Left lung (tissue), 14 donors: ENCODE measurements at places on chromosomes 1 and 21.

- no peak for DNase-seq
Observed at GRCh38 chr1:79807816-79808215, 801.3 kb upstream of the ADGRL4 start.

- no peak for DNase-seq
Observed at GRCh38 chr1:86207323-86207722, 50.8 kb upstream of the COL24A1 start.

- DNase-seq, result no peak
Observed at GRCh38 chr1:33527934-33528333, 55.5 kb downstream of the ZSCAN20 start.

DNA sequence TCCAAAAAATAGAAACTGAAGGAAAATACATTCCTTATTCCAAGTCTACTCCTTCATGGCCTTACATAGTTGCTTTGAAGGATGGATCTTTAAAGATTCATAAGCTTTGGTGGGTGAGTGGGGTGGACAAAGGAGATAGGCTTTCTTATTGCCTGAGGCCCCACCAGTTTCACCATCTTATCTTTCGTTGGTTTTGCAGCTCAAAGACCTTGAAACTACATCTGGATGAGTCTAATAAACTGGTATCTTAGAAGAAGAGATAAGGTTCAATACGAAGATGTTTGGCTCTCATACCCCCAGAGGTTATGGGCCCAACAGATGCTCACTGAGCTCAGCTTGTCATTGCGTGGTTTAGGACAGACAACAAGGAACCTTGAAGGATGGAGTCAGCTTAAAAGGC lies 201.5 kb downstream of the HS2ST1 start:
- DNase-seq, result no peak

DNA sequence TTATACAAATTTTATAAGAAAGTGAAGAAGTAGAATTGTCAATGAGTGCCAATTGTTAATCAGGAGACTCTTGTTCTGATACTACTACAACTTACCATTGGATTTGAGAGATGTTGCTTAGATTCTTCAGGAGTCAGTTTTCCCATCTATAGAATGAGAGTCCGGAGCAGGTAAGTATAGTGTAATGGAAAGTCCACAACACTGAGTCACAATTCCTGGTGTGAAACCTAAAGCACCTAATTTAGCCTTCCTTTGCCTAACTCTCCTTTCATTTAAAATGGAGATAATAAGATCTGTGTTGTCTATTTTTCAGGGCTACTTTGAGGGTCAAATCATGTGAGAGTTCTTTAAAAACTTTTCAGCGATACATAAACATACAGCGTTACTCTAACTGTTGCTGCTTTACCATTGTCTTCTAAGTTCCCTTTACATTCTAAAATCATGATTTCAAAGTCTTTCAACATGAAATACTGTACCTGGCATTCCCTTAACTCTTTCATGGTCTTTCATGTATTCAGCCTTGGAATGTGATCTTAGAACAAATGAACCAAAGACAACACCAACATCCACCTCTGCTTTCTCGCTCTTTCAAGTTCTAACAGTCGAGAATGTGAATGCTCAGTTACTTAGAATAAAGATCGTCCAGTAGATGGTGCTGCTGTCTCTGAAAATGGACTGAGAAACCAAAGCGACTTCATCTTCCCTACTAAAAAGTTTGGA lies 90.9 kb downstream of the SLC30A10 start:
- DNase-seq, result peak; percentile 62

GRCh38 chr21:27734146-27734545 lies 767.3 kb upstream of the ADAMTS5 start:
- no peak for DNase-seq

- DNase-seq, result no peak
Observed at GRCh38 chr1:20191266-20191825, 5.0 kb upstream of the PLA2G2C start.

GRCh38 chr1:153509729-153510354 lies 25.9 kb downstream of the S100A6 start:
- DNase-seq, result no peak

DNA sequence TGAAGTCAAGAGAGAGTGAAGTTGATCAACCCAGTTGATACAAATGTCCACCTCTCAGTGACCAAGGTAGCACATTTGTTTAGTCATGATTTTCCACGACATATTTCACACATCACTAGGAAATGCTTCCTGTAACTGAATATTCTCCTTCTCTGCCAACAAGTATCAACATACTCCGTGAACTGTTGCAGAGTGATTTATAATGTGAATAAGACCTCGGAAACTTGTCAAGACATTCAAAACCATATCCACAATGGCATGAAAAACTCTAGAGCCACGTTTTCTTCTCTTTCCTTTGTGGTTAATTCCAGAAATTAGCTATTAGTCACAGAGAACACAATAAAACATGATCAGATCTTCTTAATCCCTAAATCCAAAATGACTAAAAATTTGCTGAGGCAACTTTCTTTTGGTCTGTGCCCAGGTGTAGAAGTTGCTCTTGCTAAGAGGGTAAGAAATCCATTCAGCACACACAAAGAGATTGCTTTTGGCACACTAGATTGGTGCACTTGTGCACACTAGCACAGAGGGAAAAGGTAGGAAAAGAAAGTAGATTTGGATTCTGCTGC lies 244.3 kb upstream of the NRIP1 start:
- DNase-seq, result no peak
